ENCODE measurements at places on chromosomes 16 and 17.

GRCh38 chr17:48426019-48426665 is 3.9 kb downstream of the SKAP1 start:
- no peak for DNase-seq

- DNase-seq, result no peak
These were observed 5.7 kb downstream of the LLGL1 start for GRCh38 chr17:18231164-18231563.

GRCh38 chr16:19912455-19913339 is 28.0 kb upstream of the GPRC5B start:
- no peak for DNase-seq

DNA sequence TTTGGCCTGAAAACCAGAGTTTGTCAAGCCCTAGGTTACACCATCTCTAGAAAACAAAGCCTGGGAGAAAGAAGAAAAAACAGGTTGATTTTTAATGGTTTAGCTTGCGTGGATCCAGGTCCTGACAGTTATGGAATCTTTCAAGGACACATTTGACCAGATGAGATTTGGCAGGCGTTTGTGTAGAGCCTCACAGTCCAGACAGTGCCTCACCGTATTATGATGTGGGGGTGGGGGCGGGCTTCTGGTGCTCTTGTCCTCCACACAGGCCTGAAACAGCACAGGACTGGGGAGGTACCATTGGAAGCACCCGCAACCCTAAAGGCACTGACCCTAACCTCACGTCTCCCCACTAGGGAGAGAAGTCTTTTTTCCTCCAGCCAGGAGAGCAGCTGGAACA is 19.6 kb downstream of the MVP start:
- DNase-seq, result no peak

DNA sequence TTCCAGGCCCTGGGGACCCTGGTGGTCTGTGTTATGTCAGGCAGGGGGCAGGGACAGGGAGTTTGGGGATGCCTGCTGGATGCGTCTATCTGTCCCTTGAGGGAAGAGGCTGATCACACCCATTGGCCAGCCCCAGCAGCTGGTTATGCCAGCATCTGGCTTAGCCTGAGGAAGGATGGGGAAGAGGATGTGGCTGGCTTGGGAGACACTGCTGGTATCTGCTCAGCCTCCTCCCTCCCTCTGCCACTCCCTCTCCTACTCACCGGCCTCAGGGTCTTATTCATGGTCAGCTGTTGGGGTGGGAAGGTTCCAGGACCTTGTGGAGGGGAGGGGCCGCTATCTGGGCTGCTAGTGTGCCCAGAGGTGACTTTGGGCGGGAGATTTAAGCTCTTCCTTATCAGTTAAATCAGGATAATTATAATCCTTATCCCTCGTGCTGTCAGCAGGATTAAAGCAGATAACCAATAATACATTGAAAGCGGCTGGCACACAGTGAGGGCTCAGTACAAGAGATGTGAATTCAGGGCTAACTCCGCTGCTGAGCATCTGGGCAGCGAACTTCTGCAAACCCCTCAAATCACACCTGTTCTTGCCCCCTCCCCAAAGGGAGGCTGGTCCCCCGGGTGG is 36.0 kb upstream of the MLKL start:
- no peak for DNase-seq

DNA sequence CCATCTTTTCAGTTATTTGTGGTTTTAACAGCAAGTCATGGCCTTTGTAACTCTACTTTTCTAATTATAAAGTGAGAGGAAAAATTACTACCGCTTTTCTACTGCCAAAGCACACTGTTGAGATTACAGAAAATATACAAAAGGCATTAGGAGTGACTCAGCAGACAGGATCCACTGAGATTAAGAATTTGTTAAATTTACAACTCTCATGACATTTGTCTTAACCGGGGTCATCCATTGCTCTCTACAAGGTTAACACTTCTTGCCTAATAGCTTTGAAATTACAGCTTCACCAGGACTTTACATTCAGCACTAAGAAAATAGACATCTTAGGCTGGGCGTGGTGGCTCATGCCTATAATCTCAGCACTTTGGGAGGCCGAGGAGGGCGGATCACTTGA is 93.4 kb downstream of the SSH2 start:
- DNase-seq, result no peak

DNA sequence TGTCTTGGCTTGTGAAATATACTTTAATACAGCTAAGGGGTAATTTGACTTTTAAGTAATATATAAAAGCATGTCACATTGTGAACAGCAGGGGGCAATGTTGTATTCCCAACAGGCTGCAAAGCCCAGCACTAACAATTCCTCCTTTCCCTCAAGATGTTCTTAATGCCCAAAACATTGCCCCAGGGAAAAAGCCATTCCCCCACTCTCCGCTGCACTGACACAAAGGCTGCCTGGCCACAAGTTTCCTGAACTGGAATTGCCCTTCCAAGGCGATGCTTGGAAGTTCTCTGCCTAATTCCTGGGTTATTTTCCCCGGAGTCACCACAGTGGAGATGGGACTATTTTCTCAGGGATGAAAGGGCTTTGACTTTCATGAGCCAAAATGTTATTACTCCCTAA is 27.2 kb downstream of the CLEC16A start:
- peak; percentile 18 for DNase-seq

DNA sequence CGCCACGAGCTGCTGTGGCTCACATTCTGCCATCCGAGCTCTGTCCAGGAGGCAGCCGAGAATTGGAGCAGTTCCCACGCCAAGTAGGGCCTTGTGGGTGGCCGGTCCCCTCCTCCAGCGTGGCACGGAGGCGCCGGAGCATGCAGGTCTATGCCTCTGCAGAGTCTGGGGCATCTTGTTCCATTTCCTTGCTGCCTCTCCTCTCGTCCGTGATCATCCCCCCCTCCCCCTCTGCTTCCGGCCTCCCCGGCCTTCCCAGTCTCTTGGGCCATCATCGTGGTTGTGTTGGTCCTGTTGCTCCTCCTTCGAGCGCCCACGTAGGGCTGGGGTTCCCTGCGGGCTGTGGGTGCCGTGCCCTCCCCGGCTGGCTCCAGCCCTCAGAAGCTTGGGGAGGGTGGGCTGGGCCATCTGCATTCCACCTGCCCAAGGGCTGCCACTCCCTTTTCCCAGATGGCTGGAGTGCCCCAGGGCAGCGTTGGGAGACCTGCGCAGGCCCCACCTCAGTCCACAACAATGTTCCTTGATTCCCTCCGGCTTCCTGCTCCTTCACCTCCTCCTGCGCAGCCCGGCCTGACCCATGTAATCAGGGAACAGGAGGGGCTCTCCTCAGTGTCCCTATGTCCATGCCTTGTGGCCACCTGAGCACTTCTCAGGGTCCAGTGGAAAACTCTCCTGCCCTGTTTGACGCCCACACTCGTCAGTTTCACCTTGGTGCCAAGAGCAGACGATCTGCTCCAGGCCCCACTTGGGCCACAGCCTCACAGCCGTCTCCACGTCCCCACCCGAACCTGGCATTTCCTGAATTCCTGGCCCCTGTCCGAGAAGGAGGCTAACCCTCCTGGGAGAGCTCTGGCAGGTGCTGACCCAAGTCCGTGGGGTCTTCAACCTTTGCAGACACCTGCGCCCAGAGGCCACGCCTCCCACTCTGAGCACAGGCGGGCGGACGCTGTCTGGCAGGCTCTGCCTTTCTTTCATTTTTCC is 37.1 kb downstream of the BAIAP2 start:
- no peak for DNase-seq

- DNase-seq, result no peak
These were observed 16.0 kb upstream of the RAP1GAP2 start for GRCh38 chr17:2780256-2780655.

DNA sequence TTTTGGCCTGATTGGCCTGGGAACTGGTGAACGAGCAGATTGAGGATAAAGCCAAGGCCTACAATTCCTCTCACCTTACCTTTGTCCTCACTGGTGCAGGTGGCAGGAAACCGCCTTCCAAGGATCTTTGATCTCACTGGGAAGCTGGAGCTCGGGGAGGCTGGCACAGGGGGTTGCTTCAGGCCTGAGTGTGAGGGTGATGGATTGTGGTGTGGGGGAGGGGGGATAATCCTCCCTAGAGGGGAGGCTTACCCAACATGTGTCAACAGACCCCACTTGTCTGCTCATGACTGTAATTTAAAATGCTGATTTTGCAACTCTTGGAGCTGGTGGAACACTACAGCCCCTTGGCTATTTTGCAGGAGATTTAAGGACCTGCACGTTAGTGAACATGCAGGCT is 4.5 kb upstream of the RMI2 start:
- DNase-seq, result no peak

GRCh38 chr17:72053449-72053848 is 67.4 kb upstream of the SOX9 start:
- peak; percentile 63 for DNase-seq

DNA sequence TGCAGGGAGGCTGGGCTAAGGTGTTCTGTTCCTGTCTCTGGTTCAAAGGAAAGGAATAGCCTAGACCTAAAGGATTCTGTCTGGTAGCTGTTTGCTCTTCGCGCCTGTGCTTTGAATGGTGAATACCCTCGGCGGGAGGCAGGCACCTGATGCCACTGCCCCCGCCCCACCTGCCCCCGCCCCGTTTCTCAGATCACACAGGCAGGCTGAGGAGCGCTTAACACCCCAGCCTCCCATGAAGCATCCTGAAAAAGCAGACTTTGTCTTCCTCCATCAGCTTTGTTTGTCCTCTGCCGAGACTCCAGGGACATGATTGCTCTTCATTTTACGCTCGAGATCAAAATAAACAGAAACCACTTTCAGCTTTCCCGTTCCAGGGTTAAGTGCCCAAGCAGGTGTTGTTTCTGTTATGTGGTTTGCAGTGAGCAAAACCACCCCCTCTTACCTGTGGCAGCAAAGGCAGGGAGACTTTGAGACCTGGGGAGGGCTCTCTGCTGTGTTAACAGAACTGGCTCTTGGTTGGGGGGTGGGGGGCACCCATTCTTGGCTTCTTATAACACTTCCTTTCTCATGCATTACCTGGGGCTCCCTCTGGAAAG is 452.1 kb downstream of the WWOX start:
- no peak for DNase-seq

GRCh38 chr17:63546308-63547082 is 3.8 kb upstream of the DCAF7 start:
- DNase-seq, result no peak

DNA sequence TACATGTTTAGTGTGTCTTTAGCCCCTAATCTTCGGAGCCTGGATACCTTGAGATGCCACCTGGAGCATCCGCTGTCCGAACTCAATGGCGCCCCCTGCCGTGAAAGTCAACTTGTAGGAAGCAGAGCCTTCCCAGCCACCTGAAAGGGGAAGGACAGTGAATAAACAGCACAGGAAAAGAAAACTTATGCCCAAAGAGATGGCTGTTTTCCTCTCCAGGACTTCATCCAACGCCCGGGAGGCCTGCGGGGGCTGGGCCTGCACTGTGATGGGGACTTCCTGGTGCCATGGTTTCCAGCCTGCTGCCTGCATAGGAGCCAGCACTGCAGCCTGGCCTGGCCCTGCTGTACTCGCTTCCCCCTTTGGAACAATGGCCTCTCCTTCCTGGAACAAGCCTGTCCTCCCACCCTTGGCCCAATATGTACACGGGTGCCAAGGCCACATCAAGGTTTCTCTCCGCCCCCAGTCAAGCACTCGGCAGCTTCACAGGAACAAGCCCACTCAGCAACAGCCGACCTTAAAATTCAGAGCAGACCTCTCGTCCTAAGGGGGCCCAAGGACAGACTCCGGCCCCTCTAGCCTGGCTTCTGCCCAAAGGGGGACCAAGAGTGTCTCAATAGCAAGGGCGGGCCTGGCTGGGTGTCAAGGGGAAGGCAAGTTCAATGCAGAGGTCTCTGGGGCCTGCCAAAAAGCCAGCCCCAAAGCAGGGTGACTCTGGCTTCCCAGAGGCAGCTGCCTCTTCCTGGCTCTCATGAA is 4.5 kb upstream of the UNC13D start:
- DNase-seq, result peak; percentile 43

DNA sequence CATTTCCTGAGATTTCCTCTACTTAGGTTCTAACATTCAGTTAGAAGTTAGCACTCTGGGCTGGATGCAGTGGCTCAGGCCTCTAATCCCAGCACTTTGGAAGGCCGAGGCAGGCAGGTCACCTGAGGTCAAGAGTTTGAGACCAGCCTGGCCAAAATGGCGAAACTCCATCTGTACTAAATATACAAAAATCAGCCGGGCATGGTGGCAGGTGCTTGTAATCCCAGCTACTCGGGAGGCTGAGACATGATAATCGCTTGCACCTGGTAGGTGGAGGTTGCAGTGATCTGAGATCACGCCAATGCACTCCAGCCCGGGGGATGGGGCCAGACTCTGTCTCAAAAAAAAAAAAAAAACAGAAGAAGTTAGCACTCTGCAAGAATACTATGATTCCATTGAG is 1430.9 kb downstream of the CDH11 start:
- no peak for DNase-seq

DNA sequence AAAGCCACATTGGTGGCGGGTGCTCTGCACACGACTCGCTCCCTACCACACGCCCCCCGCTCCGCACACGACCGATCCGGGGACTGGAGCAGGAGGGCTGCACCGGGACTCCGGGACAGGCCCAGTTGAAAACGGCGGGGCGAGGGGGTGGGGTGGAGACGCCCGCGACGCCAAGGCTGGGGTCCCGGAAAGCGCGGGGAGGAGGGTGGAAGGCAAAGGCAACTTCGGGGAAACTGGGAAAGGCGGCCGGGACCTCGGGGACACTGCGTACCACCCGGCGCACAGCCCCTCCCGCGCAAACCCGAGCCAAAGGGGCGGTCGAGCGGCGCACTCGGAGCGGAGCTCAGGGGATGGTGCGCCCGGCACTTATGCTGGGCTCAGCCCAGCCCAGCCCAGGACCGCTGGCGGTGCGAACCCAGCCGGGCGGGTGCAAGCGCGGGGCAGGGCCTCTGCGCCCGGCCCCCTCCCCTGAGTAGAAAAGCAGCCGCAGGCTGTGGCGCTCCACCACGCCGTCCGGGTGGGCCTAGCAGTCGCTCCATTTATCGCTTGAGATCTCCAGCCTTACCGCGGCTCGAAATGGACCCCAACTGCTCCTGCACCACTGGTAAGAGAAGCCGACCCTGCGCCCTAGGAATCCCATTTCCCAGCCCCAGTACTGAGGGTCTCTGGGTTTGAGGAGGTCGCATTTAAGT is at the start of gene MT1M:
MT1M (plus strand) TSS at position 504 of the 692 bp plus-strand sequence; CDS start at position 577, 73 bp downstream.
- no peak for DNase-seq

GRCh38 chr16:57937861-57938260 is 33.1 kb downstream of the CNGB1 start:
- DNase-seq, result no peak

- DNase-seq, result no peak
These were observed 3.8 kb upstream of the CMTM1 start for GRCh38 chr16:66562409-66562808.

GRCh38 chr17:61000911-61001310 is 323.3 kb downstream of the BCAS3 start:
- no peak for DNase-seq

DNA sequence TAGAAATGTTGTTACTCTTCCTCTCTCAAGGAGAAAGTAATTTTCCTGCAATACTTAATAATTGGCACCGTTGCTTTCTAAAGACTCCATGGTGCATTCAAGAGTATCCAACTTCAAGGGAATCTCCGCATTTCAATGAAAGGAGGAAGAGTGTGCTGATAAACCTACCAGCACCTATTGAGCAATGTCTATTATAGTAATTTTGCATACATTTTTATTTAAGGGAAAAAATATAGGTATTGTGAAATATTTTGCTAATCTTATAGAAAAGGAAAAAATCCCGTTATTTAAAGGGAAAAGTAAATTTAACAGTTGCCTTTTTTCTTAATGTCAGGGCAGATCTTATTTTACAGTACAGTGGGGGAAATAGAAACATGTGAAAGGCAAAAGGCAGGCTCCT is 1.1 kb upstream of the TMEM106A start:
- no peak for DNase-seq

GRCh38 chr17:39000021-39000601 is 32.9 kb upstream of the FBXO47 start:
- no peak for DNase-seq
